Fibroblast of lung (primary cell): ENCODE measurements at places on chromosomes 3 and 15.
A peak's percentile ranks its signal among the peaks of the same experiment; 100 is the strongest.

DNA sequence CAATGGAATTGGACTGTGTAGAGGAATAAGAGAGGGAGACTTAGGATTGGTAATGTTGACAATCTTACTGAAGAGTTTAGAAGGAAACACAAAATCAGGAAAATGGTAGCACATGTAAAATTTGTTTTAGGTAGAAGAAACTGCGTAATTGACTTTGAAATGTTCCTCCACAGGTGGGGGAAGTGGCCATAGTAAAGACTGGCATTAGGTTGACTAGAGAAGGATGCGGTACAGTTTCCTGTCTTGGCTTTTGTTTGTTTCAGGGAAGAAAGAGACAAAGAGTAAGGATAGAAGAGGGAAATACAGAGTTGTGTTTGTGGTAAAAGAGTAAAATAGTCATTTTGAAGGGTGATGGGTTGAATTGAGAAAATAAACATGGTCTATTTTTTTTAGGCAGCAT lies 253.6 kb upstream of the ZNF717 start:
- DNase-seq, result no peak

DNA sequence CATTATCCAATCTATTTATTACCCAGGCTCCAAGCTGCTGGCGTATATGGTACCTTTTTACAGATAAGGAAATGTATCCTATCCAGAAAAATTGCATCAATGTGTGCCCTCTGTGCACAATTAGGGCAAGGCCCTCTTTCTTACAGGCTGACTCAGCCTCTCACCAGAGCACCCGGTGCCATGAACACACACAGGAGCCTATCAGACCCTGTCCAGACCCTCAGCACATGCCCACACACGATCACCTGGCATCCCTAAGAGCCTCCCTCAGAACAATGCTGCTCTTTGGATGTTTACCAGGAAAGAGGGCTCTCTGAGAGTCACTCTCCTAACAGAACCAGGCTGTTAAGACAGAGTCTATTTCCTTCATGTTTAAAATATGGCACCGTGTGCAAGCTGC lies 460.0 kb upstream of the TBL1XR1 start:
- DNase-seq, result no peak

GRCh38 chr15:82540055-82540983 lies at the start of gene RPS17:
Gene RPS17, minus strand, starts transcription at chr15:82540457. Its CDS starts 29 bp downstream, at chr15:82540428.
- peak; percentile 93 for DNase-seq

- no peak for DNase-seq
Observed at GRCh38 chr3:31772272-31772671, 208.8 kb downstream of the OSBPL10 start.

- DNase-seq, result no peak
Observed at GRCh38 chr3:9617056-9617455, 32.2 kb upstream of the MTMR14 start.

DNA sequence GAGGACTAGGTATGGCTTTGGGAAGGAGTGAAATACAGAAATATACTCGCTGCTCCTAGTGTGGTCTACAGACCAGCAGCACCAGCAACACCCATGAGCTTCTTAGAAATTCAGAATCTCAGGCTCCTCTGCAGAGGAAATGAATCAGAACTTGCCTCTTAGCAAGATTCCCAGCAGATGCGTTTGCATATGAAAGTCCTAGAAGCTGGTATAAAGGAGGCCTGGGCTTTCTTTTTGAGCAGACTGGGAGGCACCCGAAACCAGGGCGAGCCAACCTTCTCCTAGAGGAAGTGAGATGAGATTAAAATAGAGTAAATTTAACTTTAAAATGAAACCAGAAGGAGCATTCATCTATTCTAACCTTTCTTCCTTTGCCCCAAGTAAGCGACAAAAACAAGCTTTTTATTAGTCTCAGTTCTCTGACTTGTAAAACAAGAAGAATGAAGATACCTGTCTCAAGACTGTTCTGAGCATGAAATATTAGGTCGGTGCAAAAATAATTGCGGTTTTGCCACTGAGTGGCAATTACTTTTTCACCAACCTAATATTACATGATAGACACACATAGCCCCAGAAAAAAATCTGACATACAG lies 140.0 kb downstream of the PDZRN3 start:
- no peak for DNase-seq

DNA sequence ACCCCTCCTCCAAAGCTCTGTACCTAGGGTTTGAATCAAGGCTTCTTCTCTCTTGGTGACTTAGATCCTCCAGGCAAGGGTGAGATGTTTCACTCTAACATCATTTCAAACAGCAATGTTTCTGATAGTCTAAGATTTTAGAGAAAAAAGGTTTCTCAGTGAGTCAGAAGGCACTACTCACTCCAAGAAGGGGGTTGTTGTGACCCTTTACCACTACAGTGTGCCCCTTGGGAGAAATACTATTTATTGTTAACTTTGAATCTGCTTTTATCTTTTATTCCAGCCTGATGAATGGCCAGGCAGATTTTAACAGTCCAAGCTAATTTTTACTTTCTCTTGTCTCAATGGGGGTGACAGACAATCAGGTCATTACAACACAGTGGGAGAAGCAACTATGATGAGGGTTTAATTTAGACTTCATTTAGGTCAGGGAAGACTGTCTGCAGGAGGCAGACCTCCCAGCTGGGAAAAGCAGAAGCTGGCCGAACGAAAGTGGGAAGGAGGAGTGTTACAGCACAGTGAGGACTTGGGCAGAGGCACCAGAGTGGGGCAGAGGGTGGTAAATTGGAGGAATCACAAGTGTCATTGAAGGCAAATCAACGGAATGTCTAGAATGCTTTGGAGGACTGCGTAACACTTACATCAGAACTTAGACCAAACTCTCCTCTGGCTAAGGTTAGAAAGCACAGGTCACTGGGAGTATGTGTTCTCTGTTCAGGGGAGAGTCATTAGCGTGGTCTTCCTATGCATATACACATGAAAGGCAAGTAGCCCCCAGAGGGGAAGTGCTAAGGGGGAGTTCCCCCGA lies 21.2 kb downstream of the ZNF860 start:
- no peak for DNase-seq

GRCh38 chr3:184636741-184637316 lies 75.0 kb downstream of the MAGEF1 start:
- DNase-seq, result peak; percentile 58

- DNase-seq, result peak; percentile 51
Observed at GRCh38 chr3:49017971-49018706, at the start of gene DALRD3. Gene DALRD3, minus strand, starts transcription at chr3:49018580. Its CDS starts 16 bp downstream, at chr3:49018564.

DNA sequence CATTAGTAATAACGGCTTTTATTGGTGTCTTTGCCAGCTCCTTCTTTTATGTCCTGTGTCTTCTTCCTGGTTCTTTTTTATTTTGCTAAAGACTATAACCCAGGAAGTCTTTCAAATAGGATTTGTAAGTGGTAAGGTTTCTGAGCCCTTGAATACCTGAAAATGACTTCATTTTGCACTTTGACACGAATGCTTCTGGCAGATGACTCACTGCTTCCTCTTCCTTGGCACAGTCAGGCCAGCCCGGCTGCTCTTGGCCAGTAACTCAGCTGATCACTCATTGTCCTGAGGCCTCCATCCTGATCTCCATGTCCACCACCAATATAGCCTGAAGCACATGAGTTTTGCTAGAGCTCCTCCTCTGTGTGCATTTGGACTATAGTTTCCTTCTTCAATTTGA lies 48.7 kb upstream of the NR2E3 start:
- DNase-seq, result peak; percentile 68

DNA sequence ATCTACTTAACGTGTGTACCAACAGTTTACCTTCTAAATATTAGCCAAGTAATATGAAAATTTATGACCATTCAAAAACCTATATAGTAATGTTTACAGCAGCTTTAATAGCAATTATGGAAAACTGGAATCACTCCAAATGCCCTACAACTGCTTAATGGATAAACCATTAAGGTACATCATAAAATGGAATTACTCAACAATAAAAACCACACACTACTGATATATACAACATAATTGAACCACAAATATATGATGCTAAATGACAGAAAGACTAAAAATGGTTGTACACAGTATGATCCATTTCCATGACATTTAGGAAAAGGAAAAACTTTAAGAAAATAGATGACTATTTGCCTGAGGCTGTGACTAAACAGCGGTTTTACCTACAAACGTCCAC lies 467.1 kb upstream of the EPHA6 start:
- no peak for DNase-seq

GRCh38 chr3:190322604-190323245 lies 479 bp upstream of the CLDN1 start:
- DNase-seq, result peak; percentile 42

DNA sequence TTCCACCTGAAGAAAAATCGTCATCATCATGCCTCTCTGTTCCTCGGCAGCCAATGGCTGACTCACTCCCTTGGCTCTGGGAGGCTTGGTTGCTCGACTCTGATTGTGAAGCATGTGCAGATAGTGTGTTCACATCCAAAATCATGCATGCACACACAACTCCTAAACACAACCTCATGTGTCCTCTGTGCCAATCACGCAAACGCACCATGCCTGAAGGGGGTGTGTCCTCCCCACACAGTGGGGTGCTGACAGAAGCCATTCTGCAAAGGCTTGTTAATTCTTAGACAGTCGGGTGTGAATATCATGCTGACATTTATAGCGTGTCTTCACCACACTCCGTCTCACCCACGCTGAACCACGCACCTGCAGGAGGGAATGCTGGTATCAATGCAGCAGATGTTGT lies 11.4 kb upstream of the CCDC174 start:
- DNase-seq, result no peak

GRCh38 chr3:78798266-78798832 lies 969.4 kb downstream of the ROBO1 start:
- DNase-seq, result no peak

- DNase-seq, result peak; percentile 88
Observed at GRCh38 chr15:51869060-51869421, 39.6 kb downstream of the TMOD3 start.

- DNase-seq, result no peak
Observed at GRCh38 chr3:131401978-131402377, 20.4 kb downstream of the NUDT16 start.

- no peak for DNase-seq
Observed at GRCh38 chr3:161575901-161576300, 79.3 kb downstream of the OTOL1 start.

- no peak for DNase-seq
Observed at GRCh38 chr3:56321892-56322291, 146.4 kb downstream of the ERC2 start.

DNA sequence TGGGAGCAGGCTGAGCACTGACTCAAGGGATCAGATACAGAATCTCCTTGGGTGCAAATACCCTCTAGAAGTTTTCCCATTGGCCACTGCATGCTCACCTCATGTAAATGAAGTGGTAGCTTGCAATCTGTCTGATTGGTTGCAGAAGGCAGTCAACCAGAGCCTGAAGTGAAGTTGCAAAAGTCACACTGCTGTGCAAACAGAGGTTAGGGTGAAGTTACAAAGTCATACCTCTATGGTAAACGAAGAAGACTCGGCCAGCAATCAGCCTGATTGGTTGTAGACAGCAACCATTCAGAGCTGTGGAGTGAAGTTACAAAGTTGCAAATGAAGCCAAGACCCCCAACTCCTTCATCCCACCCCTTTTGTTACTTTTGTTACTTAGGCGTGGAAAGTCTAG lies 27.1 kb downstream of the STARD9 start:
- DNase-seq, result no peak

DNA sequence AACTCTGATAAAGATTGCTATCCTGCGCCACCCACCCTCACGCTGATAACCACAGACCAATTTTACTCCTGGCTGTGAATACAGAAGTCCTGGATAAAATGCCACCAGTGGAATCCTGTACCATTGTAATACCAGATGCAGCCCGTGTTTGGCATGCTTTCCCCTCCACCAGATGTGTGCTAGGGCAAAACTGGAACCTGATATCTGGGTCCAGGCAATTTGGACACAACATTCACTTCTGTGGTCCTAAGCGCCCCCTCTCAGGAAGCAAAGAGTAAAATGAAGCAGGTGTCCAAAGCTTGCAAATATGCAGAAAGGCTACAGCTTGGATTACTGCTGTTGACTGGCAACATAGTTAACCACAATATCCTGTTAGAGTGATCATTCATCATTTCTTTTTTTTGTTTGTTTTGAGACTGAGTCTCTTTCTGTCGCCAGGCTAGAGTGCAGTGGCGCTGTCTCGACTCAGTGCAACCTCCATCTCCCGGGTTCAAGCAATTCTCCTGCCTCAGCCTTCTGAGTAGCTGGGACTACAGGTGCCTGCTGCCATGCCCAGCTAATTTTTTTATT lies 32.8 kb downstream of the LOXL1 start:
- no peak for DNase-seq

GRCh38 chr3:56792193-56792592 lies 9.6 kb downstream of the ARHGEF3 start:
- no peak for DNase-seq

- DNase-seq, result no peak
Observed at GRCh38 chr3:126536126-126536525, 12.2 kb downstream of the CHST13 start.

DNA sequence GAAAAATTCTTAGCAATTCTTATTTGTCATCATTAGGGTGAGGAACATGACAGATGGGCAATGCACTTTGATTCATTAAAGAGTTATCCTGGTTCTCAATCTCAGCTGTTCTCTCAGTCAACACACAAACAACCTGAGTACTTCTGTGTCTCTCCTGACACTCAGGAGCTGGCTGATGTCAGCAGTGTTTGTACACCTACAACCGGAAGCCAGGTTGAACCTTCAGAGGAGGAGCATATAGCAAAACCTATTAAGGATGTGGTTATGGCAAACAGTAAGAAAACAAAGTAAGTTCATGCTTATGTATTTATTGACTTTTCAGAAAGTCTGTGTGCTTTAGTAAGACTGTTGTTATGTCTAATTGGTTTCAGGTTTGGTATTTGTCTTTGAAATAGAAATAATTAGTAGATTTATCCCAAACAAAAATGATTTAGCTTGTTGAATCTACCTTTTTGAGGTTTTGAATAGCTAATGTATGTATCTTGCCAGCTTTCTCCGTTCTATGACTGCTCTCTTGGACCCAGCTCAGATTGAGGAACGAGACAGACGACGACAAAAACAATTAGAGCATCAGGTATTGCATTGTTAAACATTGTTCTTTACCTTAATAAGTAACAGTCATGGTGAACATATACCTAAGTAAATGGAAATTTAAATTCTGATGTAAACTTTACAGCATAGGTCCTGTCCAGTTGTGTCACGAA lies 36.6 kb downstream of the CCDC66 start:
- DNase-seq, result no peak

DNA sequence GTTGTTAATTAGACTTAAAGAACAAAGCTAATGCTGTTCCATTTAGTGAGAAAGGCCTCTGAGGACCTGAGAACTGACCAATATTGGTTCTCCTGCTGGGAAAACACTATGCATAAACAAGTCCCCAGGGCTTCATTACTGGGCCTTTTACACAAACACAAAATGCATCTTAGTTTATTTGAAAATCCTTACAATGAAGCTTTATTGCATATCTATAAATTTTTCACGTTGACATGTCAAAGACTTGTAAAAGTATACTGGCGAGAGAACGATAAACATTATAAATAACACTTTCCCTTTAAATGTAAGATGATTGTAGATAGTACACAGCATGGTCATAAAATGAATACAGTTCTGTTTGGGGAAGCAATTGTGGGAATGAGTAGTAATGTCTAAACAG lies 151.7 kb downstream of the ROBO2 start:
- DNase-seq, result no peak
